ENCODE measurements at places on chromosomes 5 and 9.

GRCh38 chr9:98465799-98466198 lies 210.3 kb upstream of the TBC1D2 start:
- DNase-seq, result no peak

DNA sequence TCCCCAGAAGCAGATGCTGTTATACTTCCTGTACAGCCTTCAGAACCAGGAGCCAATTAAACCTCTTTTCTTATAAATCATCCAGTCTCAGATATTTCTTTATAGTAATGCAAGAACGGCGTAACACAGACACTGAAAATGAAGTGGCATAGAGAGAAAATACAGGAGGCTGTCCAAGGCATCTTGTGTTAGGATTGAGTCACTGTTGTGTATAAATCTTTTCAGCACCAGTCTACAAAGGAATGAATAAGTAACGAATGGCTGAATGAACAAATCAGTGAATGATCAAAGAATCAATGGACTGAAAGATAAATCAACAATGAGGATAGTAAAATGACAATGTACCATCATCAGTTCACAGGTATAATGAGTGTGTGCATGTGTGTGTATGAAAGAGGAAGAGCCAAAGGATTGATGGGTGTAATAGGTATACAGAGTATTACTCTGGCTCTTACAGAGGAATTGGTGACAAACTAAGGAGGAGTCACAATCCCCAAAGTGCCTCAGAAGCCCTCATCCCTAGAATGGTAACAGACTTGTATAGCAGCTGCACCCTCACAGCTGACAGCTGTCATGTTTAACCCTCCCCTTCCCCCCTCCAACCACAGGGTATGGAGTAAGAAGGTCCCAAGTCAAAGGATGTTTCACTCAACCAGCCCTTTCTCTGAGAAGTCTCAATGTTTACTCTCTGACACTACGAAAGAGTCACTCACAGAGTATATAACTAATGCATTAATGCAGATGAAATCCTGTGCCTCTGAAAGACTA lies 29.8 kb upstream of the MIER3 start:
- no peak for DNase-seq

DNA sequence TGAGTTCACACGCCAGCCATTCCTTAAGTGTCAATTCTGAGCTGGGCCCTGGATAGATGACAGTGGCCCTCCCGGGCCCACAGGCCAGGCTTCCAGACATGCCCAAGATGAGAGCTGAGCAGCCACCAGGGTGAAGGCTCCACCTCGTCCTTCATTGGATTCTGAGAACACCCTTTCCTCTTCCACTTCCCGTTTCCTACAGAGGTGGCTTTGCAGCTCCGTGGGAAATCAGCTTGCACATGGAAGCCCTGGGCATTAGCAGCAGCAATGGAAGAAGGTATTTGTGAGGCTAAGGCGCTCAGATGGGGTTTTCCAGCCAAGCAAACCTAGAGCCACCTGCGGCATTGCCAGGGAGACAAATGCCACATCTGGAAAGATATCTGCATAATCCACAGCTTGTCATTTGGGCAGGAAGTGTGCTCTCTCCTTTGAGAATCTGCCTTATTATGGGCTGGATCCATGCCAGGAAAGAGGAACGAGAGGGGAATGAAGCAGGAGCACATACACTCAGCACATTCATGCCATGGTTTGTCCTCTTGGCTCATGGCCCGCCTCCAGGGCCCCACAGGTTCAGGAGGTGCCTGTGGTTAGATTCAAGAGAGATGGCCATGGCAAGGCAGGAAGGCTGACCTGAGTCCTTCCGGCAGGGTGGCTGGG lies 34.1 kb downstream of the CFAP77 start:
- DNase-seq, result no peak

- no peak for DNase-seq
Measured at GRCh38 chr5:43664501-43665040, 61.6 kb downstream of the NNT start.

DNA sequence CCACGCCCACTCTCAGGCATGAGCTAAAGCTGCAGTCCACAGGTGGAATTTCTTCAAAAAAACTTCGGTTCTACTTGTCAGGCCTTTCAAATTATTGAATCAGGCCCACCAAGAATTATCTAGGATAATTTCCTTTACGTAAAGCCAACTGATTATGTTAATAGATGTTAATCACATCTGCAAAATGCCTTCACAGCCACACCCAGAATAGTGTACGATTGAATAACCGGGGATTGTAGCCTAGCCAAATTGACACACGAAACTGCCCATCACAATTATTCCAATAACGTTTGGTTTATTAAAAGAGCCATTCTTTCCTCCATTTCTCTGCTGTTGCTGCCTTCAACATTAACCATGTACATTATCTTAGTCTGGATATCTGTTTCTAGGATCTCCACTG lies 148.7 kb downstream of the NR3C1 start:
- DNase-seq, result no peak

DNA sequence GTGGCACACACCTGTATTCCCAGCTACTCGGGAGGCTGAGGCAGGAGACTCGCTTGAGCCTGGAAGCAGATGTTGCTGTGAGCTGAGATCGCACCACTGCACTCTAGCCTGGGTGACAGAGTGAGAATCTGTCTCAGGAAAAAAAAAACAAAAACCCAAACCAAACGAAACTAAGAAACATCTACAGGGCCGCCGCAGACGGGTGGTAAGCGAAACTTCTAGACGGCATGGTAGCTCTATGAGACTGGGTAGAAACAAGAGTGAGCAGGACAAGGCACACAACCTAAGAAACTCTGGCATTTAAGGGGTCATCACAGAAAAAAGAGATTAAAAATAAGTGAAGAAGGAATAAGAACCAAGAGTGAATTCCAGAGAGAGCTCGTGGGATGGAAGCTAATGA lies 454.8 kb upstream of the KLF4 start:
- DNase-seq, result no peak

DNA sequence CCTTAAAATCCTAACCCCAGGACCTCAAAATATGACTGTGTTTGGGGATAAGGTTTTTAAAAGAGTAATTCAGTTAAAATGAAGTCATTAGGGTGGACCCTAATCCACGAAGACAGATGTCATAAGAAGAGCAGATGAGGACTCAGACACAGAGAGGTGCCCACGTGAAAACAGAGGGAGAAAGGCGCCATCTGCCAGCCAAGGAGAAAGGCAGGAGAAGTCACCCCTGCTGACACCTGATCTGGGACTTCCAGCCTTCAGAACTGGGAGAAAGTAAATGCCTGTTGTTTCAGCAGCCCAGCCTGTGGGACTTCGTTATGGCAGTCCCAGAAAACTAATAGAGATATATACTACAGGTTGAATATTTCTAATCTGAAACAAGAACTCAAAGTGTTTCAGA lies 67.4 kb downstream of the ROR2 start:
- DNase-seq, result no peak

DNA sequence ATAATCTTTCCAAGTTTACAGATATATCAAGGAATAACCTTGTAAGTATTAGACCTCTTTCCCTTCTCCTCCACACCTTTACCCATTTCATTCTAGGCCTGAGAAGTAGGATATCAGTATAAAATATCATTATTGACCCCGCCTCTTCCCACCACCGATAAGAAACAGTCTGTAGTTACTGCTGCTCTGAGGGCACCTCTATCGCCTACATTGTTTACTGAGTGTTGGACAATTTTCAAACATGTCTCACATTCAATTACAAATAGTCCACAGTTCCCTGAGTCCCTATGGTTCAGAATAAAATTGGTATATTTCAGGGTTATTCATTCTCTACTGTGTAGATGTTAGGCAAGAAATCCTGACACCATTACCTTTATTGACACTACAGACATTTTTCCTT lies 73.4 kb downstream of the TEK start:
- no peak for DNase-seq

DNA sequence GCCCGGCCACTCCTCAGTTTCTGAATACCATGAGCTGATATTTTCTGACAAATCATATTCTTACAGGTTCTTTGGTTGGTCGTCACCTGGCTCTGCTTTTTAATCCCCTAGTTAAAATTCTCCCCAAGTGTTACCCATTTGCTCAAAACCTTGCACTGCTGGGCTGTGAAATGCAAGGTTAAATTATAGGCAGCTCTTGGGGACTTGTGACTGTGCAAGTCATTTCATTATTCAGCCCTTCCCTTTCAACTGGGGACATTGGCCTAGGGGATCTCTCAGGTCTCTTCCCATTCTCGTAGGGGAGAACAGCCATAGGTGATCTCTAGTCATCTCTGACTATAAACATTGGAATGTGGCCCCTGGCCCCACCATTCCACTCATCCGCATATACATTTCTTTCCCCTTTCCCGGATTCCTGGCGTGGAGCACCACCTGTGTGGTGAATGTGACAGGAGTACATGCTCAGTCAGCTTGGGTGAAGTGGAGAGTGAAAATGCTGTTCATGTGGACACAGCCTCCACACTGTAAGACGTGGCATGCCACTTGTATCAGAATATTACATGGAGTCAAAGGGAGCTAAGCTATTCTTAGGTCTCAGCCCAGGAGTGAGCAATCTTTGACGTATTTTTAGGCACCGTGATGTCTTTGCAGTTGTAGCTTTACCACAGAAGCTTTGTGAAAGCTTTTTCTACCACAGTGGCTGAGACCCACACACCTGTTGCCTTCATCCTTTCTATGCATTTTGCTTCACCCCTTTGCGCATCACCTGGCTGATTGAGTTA lies 386.7 kb downstream of the KDM4C start:
- DNase-seq, result no peak

- no peak for DNase-seq
Measured at GRCh38 chr9:95336281-95336680, 18.8 kb upstream of the FANCC start.

- DNase-seq, result no peak
Measured at GRCh38 chr5:55671975-55672374, 40.1 kb downstream of the SLC38A9 start.

DNA sequence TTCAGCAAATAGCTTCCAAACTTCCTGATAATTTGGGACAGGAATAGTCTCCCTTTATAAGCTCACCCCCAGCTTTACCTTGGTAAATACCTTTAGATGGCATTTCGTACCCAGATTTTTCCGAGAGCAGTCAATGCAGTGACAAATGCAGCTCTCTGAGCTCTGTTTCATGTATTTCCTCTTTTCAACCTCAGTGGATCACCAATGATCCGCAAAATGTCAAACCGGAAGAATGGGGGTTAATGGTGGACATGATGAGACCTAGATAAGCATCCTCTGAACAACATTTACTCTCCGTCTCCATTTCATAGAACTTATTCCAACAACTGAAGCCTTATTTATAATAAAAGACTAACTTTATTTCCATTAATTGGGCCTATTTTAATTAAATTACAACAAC lies 227.3 kb downstream of the MCTP1 start:
- DNase-seq, result no peak

DNA sequence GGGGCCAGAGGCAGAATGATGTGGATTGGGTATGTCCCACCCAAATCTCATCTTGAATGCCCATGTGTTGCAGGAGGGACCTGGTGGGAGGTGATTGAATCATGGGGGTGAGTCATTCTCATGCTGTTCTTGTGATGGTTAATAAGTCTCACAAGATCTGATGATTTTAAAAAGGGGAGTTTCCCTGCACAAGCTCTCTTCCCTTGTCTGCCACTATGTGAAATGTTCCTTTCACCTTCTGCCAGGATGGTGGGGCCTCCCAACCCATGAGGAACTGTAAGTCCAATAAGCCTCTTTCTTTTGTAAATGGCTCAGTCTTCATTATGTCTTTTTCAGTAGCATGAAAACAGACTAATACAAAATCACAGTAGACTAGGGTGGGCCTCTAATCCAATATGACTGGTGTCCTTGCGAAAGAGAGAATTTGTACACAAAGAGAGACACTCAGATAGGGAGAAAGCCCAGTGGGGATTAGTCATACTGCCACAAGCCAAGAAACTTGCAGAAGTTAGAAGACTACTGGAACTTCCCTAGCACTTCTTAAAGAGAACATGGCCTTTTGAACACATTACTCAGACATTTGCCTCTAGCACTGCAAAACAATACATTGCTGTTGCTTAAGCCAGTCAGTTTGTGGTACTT lies 68.4 kb downstream of the ANXA1 start:
- DNase-seq, result no peak

All from right kidney (tissue), 9 donors.